ENCODE measurements at places on chromosomes 3 and 15.

DNA sequence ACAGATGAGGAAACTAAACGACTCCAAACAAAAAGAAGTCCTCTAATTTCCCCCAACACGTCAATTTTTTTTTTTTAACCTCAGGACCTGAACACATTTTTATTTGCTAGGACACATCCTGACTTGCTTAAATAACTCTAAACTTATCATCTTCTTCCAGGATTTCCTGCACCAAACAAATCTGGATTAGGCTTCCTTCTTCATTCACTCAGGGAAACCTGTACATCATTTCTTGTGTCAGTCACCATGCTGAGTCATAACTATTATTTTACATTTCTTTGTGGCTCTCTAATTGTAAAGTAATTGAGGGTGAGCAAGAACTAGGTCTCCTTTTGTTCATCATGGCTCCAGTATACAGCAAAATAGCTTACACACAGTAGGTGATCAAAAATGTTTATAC lies 433.4 kb upstream of the GBE1 start:
- DNase-seq: no peak

DNA sequence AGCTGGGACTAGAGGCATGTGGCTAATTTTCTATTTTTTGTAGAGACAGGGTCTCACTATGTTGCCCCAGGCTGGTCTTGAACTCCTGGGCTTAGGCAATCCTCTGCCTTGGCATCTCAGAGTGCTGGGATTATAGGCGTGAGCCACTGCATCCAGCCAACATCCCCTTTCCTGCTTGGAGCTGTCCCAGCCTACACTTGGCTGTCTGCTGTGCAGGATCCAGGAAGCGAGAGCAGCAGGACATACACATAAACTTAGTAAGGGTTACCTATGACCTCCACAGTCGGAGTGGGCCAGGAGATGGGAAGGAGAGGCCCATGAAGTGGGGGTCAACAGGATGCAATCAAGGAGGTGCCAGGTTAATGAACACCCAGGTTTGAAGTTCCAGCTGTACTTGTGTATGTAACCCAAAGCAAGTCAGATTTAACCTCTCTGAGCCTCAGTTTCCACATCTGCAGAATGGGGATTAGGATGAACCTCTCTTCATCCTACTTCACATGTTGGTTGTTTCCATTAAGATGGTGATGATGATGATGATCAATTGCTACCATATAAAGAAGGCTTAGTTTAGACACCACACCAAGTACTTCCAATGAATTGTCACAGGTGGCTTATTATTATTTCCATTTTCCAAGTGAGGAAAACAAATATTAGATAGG lies 69.5 kb upstream of the OXTR start:
- DNase-seq: no peak

- DNase-seq: no peak
Measured at GRCh38 chr3:197539651-197540051, 16.1 kb downstream of the BDH1 start.

- no peak for DNase-seq
Measured at GRCh38 chr3:99838755-99839154, 21.1 kb downstream of the CMSS1 start.

DNA sequence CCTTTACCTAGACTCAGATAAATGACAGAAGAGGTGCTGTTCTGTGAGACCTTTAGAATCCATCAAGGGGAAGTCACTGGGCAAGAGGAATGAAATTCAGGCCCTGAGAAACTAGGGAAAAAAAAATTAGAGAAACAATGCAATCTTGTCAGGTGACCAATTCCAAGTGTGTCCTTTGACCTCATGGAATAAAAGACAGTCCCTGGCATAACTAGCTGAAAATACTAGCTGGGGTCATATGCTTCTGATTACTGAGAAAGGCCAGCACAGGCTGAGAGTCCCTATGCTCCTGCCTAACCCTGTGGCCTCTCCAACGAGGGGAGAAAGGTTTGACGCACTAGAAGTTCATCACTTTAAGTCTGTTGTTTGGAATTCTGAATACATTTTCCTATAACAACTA lies 167.3 kb downstream of the XXYLT1 start:
- DNase-seq: no peak

GRCh38 chr3:103218793-103219192 lies 784.0 kb downstream of the ZPLD1 start:
- no peak for DNase-seq

DNA sequence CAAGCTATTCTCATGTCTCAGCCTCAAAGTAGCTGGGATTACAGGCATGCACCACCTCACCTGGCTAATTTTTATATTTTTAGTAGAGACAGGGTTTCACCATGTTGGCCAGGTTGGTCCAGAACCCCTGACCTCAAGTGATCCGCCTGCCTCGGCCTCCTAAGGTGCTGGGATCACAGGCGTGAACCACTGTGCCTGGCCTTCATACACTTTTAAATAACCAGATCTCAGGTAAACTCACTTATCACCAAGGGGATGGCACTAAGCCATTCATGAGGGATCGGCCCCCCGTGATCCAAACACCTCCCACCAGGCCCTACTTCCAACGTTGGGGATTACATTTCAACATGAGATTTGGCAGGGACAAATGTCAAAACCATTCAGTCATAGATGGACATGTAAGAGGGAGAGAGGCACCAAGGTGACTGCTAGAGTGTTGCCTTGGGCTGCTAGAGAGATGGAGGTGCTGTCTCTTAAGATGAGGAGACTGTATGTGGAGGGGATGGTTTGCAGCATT lies 13.3 kb upstream of the DOCK3 start:
- no peak for DNase-seq

DNA sequence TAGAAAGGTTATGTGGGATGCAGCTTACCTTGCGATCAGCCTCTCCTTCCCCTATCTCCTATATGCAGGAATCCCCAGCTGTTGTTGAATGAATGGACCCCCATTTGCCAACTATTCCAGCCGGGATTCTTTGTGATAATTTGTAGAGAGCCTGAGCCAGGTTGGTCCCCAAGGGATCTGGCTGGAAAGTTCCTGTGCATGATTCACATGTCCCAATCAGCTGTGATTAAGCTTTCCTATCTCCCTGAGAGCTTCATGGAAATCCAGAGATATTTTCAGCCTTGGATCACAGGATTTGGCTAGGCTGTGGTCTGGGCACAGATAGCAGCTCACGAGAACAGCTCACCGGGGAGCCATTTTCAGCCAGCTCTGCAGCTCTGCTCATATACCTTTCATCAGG lies 76.7 kb downstream of the ARNT2 start:
- DNase-seq: no peak

- DNase-seq: no peak
Measured at GRCh38 chr15:71494563-71495397, 315.6 kb upstream of the NR2E3 start.

GRCh38 chr15:99616129-99616528 lies 50.3 kb downstream of the MEF2A start:
- DNase-seq: no peak

GRCh38 chr3:13141991-13142412 lies 68.8 kb upstream of the IQSEC1 start:
- no peak for DNase-seq

GRCh38 chr3:43243590-43244587 lies 42.5 kb upstream of the SNRK start:
- no peak for DNase-seq

- DNase-seq: no peak
Measured at GRCh38 chr3:194080913-194081800, 54.8 kb upstream of the HES1 start.

DNA sequence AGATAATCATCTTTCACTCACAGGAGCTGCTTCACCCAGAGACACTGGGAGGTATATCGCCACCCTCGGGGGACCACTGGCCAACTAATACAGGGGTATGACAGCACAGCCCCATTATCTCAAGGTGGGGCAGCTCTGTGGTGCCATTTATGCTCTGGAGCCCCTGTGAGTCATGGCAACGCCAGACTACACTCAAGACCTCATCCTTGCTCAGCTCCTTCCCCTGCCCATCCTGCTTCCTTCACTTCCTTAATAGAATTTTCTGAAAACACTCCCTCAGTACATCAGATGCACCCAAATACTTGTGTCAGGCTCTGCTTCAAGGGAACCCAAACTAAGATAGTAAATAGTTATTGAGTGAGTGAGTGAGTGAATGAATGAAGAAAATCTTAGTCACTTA lies 45.7 kb downstream of the TRIM42 start:
- no peak for DNase-seq

GRCh38 chr15:39157882-39158281 lies 423.0 kb upstream of the THBS1 start:
- DNase-seq: no peak

DNA sequence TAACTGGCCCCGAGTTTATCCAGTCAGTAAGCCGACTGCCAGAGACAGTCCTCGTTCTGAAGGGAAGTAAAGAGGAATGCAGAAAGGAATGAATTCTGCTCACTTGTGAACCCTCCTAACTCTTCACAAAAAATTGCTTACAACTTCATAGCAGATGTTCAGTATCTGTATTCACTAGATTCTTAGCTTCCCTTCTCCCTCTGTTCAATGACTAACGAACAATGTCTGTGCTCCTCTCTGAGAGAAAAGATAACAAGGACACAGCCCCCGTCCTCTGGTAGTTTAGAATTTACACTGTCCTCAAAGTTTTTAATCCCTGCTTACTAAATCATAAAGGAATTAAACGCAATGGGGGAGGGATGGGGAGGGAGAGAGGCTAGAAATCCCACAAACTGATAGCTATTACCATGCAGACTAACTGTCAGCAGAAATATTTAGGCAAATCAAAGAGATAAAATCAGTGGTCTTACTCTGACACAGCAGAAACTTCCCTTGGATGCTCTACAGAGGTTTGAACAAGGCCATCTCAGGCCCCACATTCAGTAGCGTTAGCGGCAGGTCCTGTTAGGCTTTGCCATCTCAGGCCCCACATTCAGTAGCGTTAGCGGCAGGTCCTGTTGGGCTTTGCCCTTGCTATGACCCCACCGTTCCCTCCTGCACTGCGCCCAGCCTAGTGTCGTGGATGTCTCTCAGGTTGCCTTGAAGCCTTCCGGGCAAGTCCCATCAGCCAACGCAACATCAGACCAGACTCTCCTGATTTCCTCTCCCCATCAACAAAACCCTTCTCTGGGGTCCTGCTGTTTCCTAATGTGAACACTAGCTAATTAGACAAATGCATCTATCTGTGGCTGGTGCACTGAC lies 23.4 kb downstream of the NRROS start:
- no peak for DNase-seq

GRCh38 chr3:42820746-42821051 lies 11.5 kb downstream of the ACKR2 start:
- no peak for DNase-seq

- DNase-seq: no peak
Measured at GRCh38 chr15:84987949-84988624, 6.4 kb downstream of the PDE8A start.

- DNase-seq: no peak
Measured at GRCh38 chr3:193743702-193744047, 150.7 kb downstream of the OPA1 start.

- DNase-seq: no peak
Measured at GRCh38 chr15:82003916-82004315, 41.9 kb downstream of the MEX3B start.

- no peak for DNase-seq
Measured at GRCh38 chr3:58617338-58617761, 40.2 kb upstream of the FAM107A start.

DNA sequence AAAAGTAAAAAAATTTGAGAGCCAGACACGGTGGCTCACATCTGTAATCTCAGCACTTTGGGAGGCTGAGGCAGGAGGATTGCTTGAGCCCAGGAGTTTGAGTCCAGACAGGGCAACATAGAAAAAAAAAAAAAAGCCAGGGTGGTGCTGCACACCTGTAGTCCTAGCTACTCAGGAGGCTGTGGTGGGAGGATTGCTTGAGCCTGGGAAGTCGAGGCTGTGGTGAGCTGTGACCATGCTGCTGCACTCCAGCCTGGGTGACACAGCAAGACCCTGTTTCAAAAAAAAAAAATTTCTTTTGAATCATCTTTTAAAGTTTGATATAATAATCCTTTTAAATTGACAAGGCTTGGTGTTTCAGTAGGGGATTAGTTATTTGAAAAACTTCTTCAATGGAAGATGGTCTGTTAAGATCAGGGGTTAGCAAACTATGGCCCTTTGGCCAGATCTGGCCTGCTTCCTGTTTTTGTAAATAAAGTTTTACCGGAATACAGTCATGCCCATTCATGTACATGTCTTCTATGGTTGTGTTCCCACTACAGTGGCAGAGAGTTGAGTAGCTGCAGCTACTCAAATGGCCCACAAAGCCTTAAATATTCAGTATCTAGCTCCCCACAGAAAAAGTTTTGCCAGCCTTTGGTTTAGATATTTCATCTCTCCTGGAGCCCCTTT lies 28.9 kb downstream of the CDAN1 start:
- DNase-seq: no peak

- DNase-seq: no peak
Measured at GRCh38 chr3:93906245-93906644, 67.5 kb downstream of the PROS1 start.

DNA sequence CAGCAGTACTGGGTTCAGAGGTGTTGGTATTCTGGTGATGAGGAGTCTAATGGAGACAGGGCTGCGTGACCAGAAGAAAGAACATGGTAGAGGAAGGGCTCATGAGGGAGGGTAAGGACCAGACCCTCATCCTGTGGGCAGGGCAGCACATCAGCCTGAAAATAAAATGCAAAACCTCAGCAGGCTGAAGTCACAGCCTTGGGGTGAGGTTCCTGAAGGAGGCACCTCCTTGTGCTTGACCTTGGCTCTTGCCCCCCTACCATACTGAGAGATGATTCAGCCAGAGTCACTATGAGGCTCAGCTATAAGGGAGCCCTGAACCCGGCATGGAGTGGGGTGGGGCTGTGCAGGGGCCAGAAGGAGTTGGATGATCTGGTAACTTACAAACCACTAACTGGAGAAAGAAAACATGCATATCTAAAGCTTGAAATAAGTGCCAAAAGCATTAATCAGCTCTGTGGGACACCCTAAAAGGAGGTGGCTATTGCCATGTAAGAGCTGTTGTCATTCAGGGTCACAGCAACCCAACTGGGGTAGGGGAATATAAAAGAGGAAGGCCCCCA lies 60.2 kb downstream of the CORO2B start:
- DNase-seq: no peak

DNA sequence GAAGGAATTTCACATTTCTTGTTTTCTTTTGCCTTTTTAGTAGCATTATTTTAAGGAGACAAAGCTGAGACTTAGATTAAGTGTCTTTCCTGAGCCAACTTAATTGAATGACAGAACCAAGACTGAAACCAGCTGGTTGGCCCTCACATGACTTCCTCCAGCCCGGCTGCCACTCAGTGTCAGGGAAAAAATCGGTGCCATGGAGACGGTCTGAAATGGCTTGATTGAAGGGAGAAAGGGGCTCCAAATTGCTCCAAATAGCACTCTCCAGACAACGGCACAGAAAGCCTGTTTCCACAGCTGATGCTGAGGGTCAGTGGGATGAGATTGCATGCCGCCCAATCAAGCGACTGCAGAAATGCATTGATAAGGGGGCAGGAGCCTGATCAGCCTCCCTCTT lies 475.2 kb upstream of the IL12A start:
- DNase-seq: no peak

- no peak for DNase-seq
Measured at GRCh38 chr15:92294759-92295158, 98.9 kb upstream of the ST8SIA2 start.

- no peak for DNase-seq
Measured at GRCh38 chr15:67117370-67117769, 52.0 kb downstream of the SMAD3 start.
